ENCODE measurements at places on chromosomes 1 and 21.
A peak's percentile ranks its signal among the peaks of the same experiment; 100 is the strongest.

DNA sequence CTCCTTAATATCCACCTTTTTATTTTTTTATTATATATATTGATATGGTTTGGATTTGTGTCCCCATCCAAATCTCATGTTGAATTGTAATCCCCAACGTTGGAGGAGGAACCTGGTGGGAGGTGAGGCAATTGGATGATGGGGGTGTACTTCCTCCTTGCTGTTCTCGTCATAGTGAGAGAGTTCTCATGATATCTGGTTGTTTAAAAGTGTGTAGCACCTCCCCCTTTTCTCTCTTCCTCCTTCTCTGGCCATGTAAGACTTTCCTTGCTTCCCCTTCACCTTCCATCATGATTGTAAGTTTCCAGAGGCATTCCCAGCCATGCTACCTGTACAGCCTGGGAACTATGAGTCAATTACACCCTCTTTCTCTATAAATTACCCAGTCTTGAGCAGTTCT lies 22.7 kb upstream of the CCSAP start:
- no peak for DNase-seq

- no peak for DNase-seq
Measured at GRCh38 chr1:47894410-47895278, 102.5 kb downstream of the TRABD2B start.

DNA sequence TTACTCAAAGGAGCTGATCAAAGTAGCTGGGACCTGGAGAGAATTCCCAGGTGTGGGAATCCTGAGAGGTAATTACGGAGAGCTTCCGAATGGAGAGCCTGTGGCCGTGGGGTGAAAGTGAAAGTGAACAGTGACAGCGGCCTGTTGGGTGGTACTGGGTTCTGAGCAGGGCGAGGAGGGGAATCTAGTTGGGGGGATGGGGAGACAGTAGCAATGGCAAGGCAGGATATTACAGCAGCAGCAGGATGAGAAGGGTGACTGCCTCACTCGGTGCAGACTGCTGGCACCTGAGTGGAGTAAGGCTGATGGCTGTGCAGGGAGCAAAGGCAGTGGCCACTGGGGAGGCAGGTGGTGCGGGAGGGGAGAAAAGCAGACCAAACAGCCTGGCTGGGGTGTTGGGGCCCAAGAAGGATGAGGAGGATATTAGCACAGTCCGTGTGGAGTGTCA lies 70.3 kb upstream of the PRDX6 start:
- DNase-seq: no peak

DNA sequence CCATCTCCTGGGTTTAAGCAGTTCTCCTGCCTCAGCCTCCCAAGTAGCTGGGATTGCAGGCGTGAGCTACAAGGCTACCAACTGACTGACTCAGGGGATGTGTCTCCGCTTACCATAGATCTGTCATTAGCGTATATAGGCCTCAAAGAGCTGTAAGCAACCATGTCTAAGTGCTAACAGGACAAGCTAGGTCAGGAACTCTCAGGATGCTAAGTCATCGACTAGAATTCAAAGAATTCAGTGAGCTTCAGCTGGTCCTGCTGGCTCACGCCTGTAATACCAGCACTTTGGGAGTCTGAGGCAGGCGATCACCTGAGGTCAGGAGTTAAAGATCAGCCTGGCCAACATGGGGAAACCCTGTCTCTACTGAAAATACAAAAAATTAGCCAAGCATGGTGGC lies 29.5 kb downstream of the CAPN2 start:
- no peak for DNase-seq

DNA sequence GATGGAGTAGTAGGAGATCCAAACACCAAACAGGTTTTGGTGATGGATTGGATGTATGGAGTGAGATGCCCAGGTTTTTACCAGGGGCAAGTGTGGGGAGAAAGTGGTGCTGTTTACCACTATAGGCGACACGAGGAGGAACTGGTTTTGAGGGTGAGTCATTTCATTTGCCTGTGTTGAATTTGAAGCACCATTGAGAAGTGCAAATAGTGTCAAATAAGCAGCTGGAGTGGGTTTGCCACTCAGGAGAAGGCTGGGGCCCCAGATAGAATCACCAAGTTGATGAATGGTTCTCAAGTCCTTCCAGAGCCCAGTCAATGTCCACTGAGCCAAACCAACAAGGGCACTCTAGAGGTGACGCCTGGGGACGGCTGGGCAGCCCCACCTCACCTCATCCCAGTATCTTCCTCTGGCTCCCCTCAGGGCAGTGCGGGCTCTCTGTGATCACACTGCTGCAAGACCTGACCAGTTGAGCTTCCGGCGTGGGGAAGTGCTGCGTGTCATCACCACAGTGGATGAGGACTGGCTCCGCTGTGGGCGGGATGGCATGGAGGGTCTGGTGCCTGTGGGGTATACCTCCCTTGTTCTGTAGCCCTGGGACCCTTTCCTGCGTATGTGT lies 9.4 kb downstream of the RUSC1 start:
- peak; percentile 42 for DNase-seq

DNA sequence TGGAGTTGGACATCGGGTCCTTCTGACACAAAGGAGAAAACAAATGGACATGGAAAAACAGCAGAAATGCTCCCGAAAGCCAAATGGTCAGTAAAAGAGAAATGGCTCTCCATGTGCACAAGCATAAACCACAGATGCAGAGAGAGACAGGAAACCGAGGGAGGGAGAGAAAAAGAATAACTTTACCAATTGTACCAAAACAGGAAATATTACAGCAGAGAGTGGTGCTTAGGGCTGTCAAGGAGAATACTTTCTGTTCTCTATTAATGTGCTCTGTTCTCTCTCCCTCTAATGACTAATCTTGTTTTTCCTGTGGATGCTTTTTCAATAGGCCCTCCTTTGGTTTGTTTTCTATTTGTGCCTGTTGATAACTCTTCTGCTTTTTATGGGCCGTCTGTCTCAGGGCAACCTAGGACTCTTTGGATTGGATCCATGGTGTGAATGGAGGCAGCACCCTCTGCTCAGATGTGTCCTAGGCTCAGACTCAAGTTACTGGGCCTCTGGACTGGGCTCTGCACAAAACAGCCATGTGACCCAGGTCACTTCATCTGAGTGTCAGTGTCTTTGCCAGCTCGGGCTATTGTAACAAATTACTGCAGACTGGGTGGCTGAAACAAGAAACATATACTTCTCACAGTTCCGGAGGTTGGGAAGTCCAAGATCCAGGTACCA lies 663.0 kb downstream of the NPHP4 start:
- no peak for DNase-seq

DNA sequence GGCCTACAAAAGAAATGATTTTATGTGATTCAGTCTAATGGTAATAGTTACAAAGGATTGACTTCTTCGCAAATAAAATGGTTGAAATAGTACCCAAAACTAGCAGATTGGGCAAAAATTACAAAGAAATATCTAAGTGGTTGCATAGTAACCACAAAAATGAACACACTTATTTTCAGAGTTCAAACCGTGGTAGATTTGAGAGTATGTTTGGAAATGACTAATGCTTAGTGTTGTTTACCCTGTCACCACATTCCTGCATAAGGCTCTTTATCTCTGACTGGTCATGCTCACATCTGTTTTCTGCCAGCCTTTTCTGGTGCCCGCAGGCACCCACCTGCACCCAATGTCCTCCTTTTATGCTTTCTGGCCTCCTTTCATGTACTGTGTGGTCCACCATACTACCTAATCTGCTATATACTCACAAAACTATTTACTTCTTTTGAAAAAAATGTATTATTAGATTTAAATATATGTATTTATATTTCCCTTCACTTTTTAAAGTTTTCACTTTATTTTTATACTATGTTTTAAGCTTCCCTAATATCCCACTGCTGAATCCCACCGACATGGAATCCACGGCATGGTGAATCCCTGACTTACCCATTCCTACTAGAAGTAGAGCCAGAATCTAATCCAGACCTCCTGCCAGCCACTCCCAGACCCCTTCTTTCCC lies 30.3 kb downstream of the PTPRC start:
- no peak for DNase-seq

DNA sequence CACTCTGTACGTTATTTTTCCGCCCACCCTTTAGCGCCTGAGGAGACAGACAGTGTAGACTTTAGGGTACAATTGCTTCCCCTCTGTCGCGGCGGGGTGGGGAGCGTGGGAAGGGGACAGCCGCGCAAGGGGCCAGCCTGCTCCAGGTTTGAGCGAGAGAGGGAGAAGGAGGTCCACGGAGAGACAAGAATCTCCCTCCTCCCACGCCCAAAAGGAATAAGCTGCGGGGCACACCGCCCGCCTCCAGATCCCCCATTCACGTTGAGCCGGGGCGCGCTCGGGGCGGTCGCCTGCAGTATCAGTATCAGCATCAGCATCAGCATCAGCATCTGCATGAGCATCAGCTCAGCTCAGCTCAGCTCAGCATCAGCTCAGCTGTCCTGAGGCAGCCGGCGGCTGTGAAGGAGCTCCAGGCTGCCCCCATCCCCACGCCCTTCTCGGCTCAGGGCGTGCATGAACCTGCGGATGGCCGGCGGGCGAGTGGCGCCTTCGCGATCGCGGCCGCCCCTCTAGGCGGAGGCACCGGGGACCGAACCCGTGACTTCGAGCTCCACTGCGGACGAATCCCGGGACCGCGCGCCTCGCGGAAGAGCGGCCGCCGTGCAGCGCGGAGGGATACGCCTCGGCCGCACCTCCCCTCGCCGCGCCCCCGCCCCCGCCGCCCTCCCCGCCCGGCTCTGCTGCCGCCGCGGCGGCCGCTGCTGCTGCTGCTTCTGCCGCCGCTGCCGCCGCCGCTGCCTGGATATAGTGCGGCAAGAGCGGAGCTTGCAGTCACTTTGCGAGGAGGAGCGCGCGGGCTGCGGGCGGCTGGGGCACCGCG lies at the start of gene NCAM2:
NCAM2 (plus strand) TSS at position 774 of the 820 bp plus-strand sequence.
- peak; percentile 51 for DNase-seq

DNA sequence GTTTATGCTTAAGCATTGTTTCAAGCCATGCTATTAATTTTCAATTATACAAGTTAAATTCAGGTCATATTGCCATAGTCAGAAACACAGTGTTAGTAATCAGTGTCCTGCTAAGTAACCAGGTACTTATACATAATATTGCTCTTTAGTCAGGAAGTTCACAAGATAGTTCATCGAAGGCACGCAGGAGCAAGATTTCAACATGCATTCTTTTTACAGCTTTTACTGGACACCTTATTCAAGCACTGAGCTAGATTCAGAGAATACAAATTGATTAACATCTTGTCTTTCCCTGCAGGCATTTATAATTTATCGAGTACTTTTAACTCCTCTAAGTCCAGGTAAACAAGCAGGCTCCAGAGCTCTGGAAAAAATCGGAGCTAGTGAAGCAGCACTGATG lies 202.3 kb upstream of the BRINP3 start:
- no peak for DNase-seq

GRCh38 chr1:27634177-27634984 lies 604 bp downstream of the FGR start:
- DNase-seq: no peak

Data from left lobe of liver (tissue), 2 donors.